ENCODE measurements at places on chromosomes 4 and X.

- no peak for DNase-seq
These were observed 97.9 kb downstream of the PHKA2 start for GRCh38 chrX:18886005-18886343.

DNA sequence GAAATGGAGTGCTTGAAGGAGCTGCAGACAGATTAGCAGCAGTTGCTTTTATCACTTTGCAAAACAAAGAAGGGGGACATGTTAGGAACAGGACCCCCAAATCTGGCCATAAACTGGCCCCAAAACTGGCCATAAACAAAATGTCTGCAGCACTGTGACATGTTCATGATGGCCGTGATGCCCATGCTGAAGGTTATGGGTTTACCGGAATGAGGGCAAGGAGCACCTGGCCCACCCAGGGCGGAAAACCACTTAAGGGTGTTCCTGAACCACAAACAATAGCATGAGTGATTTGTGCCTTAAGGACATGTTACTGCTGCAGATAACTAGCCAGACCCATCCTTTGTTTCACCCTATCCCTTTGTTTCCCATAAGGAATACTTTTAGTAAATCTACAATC is 79.6 kb upstream of the GC start:
- no peak for DNase-seq

GRCh38 chrX:131081772-131082740 is 23.9 kb downstream of the ARHGAP36 start:
- DNase-seq, result no peak

DNA sequence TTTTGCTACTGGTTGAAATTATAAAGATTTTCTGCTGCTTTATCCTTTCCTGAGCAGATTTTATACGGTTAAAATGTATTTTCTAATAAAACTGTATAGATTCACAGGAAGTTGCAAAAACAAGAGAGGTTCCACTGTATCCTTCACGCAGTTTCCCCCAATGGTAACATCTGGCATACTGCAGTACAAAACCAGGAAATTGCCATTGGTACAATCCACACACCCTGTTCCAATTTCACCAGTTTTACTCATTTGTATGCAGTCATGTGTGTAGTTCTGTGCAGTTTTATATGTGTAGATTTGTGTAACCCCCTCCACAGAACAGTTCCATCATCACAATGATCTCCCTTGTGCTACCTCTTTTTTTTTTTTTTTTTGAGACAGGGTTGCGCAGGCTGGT is 20.0 kb downstream of the DDX3X start:
- DNase-seq, result no peak

DNA sequence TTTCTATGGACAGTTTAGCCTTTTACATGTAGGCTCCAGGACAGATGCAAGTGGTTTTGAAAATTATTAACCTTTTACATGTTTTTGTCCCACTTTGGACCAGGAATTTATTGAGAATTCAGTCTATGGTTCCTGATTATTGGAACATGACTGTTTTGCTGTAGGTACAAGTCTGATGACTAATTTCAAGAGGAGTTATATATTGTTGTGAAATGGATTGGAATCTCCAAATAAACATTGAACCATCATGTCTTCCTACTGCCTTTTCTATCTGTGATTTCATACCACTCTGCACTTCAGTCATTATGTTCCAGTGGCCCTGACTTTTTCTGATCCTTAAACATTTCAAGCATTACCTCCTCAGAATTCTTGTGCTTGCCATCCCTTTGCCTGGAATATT is 35.9 kb downstream of the TBC1D19 start:
- DNase-seq, result peak; percentile 28

DNA sequence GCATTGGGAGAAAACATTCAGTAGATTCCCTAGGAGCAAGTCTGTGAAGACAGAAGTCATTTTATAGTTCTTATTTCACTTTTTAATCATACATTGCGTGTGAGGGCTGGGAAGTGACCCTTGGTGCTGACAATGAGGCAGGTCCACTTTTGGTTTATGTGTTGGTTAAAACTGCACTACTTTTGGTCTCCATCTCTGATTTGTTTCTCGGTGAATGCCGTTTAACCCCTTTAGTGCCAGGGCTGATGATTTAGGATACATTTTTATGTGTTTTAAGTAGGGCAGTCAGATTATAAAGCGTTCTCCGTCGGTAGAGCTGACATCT is 110.4 kb downstream of the AFF1 start:
- no peak for DNase-seq

DNA sequence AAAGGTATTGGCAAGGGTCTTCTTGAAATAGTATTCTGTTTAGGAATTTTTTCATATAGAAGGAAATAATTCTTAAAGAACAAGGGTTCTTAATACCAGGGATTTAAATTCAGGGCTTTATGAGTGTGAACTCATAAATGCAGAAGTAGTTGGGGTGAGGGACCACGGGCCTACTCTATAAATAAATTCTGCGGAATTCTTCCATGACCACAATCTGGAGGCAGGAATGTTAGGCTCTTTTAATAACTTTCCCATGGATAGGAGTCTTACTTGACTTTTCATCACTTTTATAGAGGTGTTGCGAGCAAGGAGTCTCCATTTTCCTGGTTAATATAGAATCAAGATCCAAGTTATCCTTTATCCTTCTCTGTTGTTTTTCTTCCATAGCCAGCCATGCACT is 76.7 kb upstream of the SLC4A4 start:
- DNase-seq, result peak; percentile 39

- no peak for DNase-seq
These were observed 1115.4 kb downstream of the STPG2 start for GRCh38 chr4:97027728-97028410.

GRCh38 chrX:8504451-8504850 is 39.8 kb downstream of the VCX3B start:
- peak; percentile 76 for DNase-seq

Measured in astrocyte of the spinal cord (primary cell).